ENCODE measurements at places on chromosomes 16 and 17. TPM values are rescaled to one million over a fixed set of nuclear protein-coding genes. Genes with fewer than 3 reads are reported as not detected.
A peak's percentile ranks its signal among the peaks of the same experiment; 100 is the strongest.

The INCA1 gene
- polyA plus RNA-seq = 1.1 TPM

The NUBP2 gene
- 120 TPM for polyA plus RNA-seq

The GPR142 gene
- polyA plus RNA-seq = not detected

The PPM1E gene
- 0.13 TPM for polyA plus RNA-seq

The TPSB2 gene
- polyA plus RNA-seq = not detected

The TUBB3 gene
- 0.54 TPM for polyA plus RNA-seq

The KRT32 gene
- not detected for polyA plus RNA-seq

The DHRS11 gene
- 16.1 TPM for polyA plus RNA-seq

The TPSAB1 gene
- polyA plus RNA-seq = not detected

GRCh38 chr16:88309908-88310265 is 72.9 kb upstream of the ZNF469 start:
- DNase-seq = no peak

DNA sequence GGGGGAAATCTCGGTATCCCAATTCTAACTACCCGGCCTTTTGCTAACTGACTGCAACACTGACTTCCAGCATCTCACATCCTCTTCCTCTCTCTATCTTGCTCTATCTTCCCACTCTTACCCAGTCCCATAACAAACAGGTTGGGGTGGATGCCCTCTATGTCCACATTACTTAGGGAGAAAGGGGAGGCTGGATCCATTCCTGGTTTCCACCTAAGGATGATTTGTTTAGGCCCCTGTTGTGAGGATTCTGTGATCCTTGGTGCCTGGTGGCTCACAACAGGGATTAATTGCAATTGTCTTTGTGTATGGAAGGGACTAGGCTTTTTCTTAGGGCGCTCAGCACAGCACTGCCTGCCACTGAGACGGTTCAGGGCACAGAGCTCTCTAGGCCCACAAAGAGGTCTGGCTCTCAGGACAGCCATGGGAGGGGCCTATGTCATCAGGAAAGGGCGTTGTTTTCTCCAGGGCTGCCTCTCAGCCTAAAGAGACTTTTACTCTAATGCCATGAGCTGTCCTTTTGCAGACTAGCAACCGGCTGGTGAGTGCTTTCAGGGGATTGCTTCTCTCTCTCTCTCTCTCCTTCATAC is 612.1 kb upstream of the SALL1 start:
- DNase-seq = no peak

GRCh38 chr17:49063652-49064051 is 66.5 kb downstream of the IGF2BP1 start:
- no peak for DNase-seq

- DNase-seq = no peak
Measured at GRCh38 chr17:55120651-55121050, 144.1 kb upstream of the HLF start.

DNA sequence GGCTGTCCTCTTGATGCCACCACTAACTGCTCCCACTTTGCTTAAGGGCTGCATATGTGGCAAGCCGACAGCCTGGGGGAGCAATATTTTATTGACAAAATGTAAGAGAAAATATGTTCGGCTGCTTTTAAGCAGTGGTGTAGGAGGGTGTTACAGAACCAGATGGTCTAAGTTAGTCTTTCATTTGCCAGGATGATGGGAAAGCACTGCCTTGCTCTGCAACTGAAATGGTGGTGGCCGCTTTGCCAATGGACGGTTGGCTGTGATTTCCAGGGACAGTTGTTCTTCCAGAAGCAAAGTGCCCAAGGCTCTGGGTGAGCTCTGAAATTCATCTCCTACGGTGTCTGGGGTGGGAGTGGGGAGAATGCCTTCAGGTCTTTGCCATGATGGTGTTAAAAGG is 469.3 kb downstream of the TOX3 start:
- no peak for DNase-seq

- no peak for DNase-seq
Measured at GRCh38 chr17:2214047-2214928, 89.3 kb downstream of the SMG6 start.

DNA sequence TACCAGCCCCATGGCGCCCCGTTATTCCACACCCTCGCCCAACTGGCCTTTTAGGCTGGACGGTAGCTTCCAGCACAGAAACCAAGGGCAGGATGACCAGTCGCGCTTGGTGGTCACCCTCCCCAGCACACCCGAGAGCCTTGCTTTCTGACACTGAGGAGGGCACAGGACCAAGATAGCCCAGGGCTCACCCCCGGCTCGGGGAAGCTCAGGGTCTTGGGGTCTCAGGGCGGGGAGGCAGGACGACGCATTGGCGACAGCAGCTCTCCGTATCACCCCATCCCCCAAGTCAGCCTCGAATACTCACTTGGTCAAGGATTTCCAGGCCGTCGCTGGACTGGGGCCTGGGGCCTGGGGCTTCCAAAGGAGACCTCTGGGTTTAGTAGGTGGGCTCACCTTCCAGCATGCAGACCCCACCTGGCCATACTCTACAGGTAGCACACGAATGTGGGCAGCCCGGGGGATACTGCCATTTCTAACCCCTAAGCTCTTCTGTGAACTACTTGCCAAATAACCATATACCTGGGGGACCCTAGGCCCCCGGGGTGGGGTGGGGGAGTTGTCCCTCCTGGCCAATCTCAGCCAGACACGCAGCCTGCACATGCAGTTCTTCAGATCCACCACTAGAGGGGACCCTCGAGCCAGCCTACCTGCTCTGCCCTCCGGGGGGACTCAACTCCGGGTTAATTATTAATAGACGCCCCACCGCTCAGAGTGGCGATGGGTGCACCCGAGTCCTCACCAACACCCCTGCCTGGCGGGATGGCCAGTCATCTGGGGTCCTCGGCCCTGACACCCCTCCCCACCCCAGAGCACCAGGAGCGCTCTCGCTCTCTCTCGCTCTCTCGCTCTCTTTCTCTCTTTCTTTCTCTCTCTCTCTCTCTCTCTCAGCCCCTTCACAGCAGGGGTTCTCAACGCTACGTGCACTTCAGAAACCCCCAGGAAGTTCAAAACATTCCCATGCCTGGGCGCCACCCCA is 30.0 kb downstream of the TBC1D16 start:
- DNase-seq = no peak

DNA sequence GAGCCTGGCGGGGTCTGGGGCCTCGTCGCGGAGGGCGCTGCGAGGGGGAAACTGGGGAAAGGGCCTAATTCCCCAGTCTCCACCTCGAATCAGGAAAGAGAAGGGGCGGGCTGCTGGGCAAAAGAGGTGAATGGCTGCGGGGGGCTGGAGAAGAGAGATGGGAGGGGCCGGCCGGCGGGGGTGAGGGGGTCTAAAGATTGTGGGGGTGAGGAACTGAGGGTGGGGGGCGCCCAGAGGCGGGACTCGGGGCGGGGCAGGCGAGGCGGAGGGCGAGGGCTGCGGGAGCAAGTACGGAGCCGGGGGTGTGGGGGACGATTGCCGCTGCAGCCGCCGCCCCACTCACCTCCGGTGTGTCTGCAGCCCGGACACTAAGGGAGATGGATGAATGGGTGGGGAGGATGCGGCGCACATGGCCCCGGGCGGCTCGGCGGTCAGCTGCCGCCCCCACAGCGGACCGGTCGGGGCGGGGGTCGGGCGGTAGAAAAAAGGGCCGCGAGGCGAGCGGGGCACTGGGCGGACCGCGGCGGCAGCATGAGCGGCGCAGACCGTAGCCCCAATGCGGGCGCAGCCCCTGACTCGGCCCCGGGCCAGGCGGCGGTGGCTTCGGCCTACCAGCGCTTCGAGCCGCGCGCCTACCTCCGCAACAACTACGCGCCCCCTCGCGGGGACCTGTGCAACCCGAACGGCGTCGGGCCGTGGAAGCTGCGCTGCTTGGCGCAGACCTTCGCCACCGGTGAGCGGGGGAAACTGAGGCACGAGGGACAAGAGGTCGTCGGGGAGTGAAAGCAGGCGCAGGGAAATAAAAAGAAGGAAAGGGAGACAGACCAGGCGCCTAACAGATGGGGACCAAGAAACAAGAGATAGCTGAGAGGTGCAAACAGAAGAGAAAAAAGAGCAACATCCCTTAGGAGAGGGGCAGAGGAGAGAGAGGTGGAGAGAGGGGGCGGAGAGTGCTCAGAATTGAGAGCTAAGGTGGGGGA is at the start of gene PNMT:
PNMT (plus strand) TSS at position 509 of the 980 bp plus-strand sequence; CDS start at position 532, 23 bp downstream.
- no peak for DNase-seq

DNA sequence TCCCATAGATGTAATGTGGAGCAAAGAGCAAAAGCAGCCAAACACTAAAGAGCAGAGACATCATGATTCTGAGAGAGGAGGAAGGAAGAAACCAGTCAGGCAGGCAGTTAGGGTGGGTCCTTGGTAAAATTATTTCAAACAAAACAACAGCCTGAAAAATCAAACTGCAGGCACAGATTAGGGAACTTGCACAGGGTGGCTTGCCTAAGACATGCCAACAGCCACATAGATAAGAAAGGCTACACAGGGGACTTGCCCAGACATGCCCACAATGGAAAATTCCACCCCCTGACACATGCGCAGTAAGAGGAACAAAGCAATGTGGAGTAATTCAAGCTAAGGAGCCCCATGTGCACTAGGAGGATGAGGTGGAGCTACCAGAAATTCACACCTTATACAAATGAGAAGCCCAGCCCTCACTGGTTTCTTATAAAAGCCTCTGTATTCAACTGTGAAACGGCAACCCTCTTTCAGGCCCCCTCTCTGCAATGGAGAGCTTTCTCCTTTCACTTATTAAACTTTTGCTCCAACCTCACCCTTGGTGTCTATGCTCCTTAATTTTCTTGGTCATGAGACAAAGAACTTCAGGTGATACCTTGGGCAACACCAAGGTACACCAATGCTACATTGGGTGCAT is 7.3 kb upstream of the GAS7 start:
- peak; percentile 30 for DNase-seq

DNA sequence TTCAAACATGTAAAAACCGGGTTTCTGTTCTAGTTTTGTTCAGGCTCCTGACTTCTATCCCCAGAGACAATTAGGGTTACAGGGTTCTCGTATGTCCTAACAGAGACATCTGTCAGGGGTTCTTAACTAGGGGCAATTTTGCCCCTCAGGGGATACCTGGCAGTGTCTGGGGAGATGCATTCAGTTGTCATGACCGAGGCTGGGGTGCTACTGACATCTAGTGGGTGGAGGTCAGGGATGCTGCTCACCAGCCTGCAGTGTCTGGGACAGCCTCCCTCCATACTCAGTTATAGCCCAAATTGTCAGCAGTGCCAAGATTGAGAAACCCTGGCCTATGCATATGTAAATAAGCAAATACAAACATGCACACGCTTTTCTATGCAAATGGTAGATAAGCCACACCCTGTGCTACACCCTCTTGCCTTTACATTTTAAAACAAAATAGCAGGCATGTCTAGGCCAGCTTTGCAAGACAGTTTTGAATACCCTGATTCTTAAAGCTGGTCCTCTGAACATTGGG is 37.4 kb downstream of the CLEC16A start:
- no peak for DNase-seq

DNA sequence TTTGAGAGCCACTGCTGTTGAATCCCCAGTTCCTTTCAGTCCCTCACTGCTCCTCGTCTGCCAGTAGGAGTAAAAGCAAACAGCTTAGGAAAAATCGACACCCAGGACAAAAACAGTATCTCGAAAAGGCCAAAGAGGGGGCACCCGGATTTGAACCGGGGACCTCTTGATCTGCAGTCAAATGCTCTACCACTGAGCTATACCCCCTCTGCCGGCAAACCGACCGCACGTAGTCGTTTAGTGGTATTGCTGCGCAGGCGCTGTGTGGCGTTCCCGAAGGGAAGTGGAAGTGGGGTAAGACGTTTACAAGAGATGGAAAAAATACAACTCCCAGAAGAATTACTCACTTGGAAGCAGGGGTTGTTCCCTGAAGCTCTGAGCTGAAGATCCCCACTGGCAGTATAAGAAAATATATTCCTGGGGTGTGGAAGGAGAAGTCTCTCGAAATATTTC is 2.2 kb upstream of the PLXDC1 start:
- DNase-seq = peak; percentile 71

- DNase-seq = no peak
Measured at GRCh38 chr17:45172541-45173286, 11.0 kb downstream of the HEXIM2 start.

- DNase-seq = peak; percentile 49
Measured at GRCh38 chr17:36849871-36850348, 87.4 kb upstream of the LHX1 start.

GRCh38 chr17:17497065-17497844 is 1.1 kb upstream of the RASD1 start:
- DNase-seq = no peak

DNA sequence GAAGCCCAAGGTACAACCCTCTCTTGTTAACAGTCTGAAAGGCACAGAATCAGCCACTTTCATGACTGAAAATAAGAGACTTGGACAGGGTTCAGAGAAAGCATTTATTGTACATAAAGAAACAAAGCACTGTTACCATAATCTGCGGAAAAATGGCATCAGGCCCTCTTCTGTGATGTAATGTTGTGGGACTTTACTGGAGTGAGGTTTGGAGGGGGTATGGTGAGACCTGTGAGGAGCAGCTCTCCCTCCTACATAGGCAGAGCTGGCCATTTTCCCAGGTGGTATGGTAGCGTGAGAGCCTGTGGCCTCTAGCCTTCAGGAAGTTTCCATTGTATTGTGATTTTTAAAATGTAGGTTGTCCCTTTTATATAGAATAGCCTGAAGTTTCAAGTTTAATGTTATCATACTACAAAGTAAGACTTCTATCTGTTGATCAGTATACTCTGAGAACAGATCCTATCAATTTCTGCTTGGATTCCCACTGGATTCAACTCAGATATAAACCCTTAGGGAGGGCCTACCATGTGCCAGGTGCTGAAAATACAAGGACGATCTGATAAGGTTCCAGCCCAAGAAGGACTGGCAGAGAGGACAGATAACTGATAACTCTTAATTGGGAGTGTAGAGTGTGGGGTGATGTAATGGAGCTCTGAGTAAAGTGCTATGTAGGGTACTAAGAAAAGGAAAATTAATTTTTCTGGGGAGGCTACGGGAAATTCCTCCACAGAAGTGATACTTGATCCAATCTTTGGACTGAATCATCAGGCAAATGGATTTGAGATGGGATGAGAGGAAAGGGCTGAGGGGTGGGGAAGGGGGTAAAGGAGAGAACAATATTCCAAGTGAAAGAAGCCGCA is 4.1 kb upstream of the YPEL2 start:
- DNase-seq = no peak

- no peak for DNase-seq
Measured at GRCh38 chr16:88393034-88393433, 10.3 kb downstream of the ZNF469 start.

DNA sequence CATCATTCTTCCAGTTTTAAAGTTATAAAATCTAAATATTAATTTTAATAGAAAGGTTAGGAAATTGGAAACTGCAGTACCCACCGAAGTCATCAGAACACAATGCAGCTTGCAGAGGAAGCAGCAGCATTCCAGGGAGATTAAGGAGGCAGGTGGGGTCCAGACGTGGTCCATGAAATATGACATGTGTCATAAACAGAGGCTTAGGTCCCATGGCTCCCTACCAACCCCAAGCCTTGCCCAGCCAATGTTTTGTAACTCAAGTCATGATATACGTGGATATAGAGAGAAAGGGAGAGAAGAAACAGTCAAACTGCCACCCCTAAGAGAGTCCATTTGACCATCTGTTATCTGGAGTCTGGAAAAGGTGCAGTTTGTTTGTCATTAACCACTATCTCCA is 670.0 kb downstream of the TOX3 start:
- no peak for DNase-seq

GRCh38 chr17:64057701-64058263 is 37.3 kb upstream of the ICAM2 start:
- DNase-seq = no peak

Data from GM12878 (cell line).